ENCODE measurements at places on chromosomes 6 and 20. TPM values are rescaled to one million over a fixed set of nuclear protein-coding genes. Genes with fewer than 3 reads are reported as not detected.

DNA sequence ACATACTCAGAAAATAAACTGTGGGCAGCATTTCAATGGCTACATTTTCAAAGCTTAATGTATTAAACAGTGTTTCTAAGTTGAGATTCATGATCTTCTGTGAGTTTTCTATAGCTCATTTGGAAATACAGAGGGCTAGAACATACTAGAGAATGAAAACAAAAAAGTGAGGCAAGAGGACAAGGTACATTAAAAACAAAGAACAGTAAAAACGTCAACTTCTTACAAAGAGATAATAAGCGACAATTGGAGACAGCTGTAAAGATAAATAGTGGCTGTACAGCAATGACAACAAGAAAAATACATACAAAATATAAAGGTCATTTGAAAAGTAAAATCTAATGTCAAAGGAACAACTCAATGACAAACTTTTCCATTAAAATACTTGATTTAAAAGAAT lies 94.3 kb downstream of the REV3L start:
- no peak for DNase-seq

GRCh38 chr20:64278317-64278681 lies 22.8 kb downstream of the PCMTD2 start:
- DNase-seq = no peak

SAMD10 gene
- total RNA-seq = 11.8 TPM

DNA sequence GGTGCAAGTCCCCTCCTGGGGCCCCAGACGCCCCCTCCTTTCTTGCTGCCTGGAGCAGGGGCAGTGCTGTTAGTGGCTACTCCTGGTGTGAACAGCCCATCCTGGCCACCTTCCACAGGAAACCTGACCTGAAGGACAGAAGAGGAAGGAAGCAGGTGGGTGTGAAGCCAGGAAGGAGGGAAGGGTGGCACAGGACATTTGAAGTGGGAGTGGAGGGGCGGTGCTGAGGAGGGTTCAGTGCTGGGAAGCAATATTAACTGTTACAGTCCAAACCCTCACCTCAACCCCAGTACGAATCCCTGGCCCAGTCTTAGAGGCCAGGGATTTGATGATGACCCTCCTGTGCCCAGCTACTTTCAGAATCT lies 766 bp downstream of the PRICKLE4 start:
- DNase-seq = no peak

DNA sequence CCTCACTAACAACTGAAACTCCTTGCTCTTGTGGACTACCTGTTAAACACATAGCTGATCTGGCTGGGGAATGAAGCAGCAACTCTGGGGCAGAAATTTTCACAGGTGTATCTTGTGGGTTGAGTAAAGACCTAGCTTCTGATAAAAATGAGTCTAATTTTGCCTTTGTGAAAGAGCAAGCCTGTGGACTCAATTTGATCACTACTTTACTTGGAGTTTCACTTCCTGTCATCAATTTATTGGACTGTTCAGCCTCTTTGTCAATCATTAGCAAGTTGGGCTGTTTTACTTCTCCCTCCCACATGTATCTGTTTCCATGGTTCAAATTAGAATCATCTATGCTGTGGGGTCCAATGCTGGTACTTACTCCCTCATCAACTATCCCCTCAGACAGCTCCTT lies 29.6 kb upstream of the CRIP3 start:
- no peak for DNase-seq

OPN5 gene
- total RNA-seq = not detected
